Daoy (cell line): ENCODE measurements at places on chromosomes 1 and 21.

- DNase-seq: no peak
Measured at GRCh38 chr1:164051782-164052181, 507.2 kb upstream of the PBX1 start.

DNA sequence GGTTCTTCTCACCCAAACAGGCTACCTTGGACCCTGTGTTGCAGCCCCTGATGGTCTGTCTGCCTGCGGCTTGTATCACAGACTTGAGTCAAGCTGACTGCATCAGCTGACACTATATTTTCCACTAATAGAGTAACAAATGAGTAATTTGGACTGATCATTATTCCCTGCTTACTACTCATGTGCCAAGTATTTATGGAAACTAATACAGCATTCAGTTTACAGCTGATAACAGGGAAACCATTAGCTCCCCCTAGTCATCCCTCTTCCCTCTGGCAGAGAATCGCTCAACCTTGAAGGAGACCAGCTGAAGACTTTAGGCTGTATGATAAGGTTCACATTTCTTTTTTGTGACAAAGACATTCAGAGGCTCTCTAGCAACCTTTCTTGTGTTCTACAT is 116.6 kb upstream of the SYT6 start:
- no peak for DNase-seq

DNA sequence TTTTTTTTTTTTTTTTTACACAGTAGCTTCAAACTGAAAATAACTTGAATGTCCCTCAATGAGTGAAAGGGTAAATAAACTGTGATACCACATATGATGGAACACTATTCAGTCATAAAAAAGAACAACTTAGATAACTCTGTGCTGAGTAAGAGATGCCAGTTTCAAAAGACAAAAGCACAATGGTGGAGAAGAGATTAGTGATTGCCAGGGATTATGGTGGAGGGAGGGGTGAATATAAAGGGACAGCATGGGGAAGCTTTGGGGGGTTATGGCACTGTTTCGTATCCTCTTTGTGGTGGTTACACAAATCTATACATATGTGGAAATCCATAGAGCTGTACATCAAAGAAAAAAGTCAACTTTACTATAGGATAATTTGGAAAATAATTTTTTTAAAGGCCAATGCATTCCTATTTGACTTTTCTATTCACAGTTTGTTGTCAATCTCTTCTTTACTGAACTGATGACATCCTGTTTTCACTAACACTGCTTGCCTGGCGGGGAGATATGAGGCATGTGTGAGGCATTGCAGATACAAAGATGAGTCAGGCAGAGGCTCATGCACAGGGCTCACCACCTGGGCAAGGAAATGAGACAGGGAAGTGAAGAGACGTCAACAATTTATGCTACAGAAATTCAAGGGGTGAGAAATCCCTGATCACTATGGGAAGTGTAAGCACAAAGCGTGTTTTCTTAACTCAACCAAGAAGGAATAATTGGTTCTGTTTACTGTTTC is 302.7 kb downstream of the DUSP10 start:
- peak; percentile 96 for DNase-seq

DNA sequence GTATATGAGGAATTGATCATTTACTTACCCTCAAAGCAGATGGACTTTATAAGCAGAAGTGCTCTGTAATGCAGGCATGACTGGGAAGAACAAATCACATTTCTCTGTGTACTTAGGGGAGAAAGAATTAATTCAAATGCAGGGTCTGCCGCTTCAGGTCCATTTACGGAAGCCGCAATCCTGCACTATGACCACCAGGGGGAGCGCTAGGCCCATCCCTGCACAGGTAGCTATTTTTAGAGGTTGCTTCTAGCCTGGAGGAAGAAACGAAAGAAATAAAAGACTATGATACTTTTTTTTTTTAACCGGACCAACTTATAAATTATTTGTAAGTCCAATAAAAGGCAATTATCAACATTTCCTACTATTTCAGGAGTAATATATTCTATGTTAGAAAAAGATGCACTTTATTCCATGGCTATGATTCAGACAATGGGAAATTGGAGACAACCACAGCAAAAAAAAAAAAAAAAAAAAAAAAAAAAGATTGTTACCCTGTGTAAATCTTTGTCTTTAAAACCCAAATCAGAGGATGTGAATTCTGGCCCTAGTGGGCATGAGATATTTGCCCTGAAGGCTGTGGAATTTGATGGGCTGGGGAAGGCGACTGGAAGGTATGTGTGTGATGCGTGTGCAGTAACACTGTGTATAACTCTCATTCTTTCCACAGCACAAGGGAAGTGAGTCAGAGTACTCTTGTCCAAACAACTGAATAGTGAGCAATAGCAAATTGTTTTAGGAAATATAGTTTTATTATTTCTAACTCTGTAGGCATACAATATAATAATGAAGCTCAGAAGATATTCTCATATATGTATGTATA is 12.9 kb upstream of the FYB2 start:
- DNase-seq: peak; percentile 76

DNA sequence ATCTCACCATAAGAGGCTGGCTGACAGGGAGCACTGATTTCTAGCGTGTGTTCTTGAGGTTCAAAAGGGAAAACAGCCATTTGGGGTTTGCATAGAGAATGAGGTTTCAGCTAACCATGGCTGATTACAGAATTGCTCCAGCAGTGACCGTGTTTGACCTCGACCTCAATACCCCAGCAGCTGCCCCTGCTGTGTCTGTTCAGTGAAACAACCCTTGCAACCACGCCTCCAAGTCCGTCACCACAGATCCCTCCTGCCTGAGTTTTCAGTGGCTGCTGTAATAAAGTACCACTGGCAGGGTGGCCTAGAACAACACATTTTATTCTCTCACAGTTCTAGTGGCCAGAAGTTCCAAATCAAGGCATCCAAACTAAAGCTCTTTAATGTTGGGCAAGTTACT is 147.7 kb downstream of the HUNK start:
- DNase-seq: no peak

DNA sequence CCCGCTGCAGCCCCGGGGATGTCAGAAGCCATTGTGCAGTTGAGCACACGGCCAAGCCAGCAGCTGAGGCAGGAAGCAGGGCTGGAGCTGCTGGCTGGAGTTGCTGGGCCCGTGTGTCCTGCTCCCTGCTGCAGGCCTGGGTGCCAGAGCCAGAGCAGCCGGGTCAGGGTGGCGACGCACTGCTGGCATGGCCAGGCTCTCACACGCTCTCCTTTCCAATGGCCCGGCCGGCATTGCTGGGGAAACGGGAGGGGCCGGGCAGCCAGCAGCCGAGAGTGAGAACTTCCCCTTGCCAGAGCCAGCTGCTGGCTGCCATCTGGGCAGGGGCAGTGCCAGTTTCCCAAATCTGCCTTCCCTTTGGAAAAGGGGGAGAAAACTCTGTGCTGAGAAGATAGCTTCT is 82.4 kb upstream of the PROX1 start:
- DNase-seq: peak; percentile 29

DNA sequence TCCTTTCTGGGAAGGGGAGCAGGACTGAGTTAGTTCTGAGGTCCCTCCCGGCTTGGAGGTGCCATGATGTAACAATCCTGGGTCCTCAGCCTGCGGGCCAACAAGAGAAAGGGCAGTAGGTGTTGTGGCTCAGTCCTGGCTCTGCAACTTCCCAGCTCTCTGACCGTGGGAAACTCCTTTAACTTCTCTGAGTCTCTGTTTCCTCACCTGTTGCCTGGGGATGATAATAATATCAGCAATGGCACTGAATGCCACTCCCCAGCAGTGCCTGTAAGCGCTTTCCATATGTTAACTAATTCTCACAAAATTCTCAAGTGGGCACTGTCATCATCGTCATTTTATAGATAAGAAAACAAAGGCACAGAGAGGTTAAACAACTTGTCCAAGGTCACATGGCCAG is 2.3 kb downstream of the PADI3 start:
- DNase-seq: peak; percentile 58

GRCh38 chr1:170044187-170044586 is 30.3 kb downstream of the KIFAP3 start:
- no peak for DNase-seq

GRCh38 chr1:109188781-109189180 is 24.9 kb upstream of the SARS1 start:
- DNase-seq: no peak

GRCh38 chr1:46221749-46222148 is 18.6 kb downstream of the LURAP1 start:
- no peak for DNase-seq

DNA sequence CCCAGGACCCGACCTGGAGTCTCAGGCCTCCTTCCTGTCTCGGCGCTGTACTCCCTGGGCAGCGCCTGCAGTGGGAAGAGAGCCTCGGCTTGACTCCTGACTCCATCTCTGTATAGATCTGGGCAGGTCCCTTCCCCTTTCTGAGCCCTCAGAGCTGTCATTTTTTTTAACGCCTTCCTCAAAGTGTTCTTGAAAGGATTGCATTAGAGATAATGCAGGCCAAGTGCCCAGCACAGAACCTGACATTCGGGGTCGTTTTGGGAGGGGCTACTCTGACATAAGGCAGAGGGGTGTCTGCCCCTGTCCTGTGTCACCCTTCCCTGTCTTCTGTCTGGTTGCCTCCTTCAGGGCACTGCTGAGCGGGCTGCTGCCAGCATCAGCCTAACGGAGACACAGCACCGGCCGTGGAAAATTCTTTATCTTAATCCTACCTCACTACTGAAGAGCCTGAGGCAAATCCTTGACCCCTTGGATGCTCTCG is 271.6 kb downstream of the TRABD2B start:
- DNase-seq: no peak

- no peak for DNase-seq
Measured at GRCh38 chr21:32352526-32352925, 40.3 kb downstream of the URB1 start.

GRCh38 chr1:217090060-217090911 is 367.1 kb upstream of the ESRRG start:
- DNase-seq: peak; percentile 8

DNA sequence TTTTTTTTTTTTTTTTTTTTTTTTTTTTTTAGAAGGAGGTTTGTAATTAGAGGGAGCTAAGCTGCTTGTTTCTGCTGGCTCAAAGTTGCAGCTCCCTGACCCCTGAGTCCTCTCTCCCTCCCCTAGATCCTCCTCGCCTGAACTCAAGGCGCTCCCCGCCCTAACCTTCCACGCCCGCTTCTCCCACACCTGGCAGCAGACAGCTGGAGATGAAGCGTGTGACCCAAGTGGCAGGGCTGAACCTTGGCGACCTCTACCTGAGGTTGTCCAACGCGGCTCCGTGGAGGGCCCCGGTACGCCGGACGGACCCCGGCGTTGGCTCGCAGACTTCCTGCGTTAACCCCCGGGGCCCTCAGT is 795 bp downstream of the NGF start:
- no peak for DNase-seq

GRCh38 chr1:15825800-15826199 is 18.4 kb upstream of the UQCRHL start:
- peak; percentile 30 for DNase-seq

DNA sequence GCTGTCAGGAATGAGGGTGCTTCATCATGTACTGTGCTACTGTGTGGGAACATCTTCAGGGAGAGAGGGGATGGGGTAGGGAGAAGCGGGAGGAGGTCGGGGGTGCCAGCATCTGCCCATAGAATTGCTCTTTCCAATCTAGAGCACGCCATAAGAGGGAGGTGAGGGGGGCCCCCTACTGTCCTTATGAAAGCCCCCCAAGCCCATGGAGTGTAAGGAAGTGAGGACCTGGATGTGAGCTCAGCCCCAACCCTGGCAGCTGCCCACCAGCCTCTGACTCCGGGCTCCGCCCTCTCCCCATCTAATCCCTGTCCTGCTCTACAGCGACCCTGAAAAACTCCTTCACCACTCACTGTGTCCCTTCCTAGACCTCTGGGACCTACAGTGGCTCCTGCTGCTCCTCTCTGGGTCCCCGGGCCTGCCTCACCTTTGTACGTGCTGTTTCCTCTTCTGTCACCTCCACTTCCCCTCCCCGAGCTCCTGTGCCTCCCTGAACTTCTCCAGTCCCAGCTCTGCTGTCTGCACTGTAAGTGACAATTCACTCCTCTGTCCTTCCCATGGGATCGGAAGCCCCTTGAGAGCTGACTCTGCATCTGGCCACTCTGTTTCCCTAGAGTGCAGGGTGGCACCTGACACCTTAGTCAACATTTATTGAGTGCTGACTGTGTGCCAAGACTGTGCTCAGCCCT is 269.4 kb downstream of the PTPRU start:
- DNase-seq: no peak

GRCh38 chr1:201713086-201713810 is 115.7 kb upstream of the IPO9 start:
- DNase-seq: peak; percentile 99

DNA sequence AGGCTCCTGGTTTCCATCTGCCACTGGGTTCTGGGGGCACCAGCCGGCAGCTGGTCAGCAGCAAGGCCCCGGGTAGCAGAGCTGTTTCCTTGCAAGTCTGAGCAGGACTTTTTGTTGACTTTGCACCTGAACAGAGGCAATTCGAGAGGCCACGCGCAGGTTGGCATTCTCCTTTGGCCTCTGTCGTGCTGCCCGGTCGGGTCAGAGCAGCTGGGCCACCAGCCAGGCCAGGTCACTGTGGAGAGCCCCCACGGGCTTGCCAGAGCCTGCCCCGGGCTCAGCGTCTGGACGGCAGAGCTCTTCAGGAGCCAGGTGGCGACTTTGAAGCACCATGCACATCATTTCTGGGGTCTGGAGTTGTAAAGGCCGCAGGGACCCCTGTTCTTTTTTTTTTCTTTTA is 28.4 kb upstream of the TMEM52 start:
- DNase-seq: no peak

DNA sequence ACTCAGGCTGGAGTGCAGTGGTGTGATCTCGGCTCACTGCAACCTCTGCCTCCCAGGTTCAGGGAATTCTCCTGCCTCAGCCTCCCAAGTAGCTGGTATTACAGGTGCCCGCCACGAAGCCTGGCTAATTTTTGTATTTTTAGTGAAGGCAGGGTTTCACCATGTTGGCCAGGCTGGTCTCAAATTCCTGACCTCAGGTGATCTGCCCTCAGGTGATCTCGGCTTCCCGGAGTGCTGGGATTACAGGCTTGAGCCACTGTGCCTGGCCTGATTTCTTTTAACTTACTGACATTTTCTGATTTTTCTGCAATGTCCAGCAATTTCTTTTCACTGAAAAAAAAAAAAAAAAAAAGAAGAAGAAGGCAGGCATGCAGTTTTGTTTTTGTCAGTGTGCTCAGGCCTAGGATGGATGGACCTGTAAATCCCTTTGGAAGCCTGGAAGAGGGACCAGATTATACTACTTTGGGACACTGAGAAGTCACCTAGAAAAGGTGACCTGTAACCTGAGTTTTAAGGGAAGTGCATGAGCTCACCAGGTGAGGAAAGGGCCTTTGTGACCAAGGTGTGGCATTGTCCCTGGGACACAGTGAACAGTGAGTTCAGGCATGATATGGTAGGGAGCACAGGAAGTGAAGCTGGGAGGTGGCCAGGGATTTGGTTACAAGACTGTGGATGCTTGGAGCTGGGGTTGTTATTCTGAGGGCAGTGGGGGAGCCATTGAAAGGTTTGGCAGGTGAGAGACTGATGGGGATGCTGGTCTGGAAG is 2.7 kb upstream of the TMEM61 start:
- no peak for DNase-seq

DNA sequence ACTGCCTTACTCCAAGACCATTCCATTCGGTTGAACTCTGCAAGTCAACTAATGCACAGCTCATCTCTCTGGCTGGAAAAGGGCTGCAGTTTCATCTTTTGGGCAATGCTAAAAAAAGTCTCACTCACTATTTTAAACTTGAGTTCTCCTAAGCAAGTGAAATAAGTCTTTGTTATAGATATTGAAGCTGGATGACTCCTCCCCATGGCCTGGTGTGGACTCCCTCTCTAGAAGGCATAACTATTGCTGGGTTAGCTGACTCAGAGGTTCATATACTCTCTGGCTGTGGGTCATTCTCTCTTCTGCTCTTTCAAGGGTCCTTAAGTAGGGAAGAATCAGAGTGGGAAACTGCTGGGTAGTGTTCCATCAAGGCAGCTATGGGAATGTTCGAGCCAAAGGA is 88.0 kb downstream of the XCL2 start:
- DNase-seq: no peak
